ENCODE measurements at places on chromosomes 16 and 17.

DNA sequence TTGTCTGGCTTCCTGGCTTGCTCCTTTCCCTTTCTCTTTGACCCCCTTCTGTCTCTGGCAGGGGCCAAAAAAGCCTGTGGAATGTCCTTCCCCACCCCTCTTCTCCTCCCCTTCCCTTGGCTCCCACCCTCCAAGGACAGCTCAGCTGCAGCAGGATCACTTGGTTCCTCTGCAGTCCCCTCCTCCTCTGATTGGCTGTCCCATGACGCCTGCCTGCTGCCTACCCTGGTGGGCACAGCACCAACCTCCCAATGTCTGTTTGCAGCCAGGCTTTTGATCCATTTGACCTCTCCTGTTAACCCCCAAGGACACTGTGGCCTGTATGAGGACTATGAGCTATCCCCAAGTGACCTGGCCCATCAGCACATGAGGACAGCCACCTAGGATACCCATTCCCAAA lies 14.8 kb upstream of the MTMR4 start:
- no peak for DNase-seq

- no peak for DNase-seq
Measured at GRCh38 chr17:74775409-74776043, 619 bp downstream of the NAT9 start.

GRCh38 chr16:2592786-2593185 lies 55.0 kb downstream of the PDPK1 start:
- DNase-seq, result no peak

DNA sequence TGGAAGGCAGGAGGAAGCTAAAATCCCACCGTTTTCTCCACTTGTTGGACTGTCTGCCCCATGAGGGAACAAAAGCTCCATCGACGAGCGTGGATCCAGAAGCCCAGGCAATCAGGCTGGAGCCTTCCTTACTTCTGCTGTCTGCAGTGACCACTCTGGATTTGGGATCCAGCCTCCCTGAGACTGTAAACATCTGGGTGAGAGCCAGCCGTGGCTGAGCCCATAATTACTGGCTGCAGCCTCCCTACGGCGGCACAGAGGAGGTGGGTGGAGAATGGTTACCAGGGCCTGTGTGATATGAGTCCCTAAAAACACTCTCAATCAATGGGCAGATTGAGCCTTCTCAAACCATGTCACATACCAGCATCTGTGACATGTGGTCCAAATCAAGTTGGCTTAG lies 158.2 kb downstream of the FOXL1 start:
- no peak for DNase-seq

DNA sequence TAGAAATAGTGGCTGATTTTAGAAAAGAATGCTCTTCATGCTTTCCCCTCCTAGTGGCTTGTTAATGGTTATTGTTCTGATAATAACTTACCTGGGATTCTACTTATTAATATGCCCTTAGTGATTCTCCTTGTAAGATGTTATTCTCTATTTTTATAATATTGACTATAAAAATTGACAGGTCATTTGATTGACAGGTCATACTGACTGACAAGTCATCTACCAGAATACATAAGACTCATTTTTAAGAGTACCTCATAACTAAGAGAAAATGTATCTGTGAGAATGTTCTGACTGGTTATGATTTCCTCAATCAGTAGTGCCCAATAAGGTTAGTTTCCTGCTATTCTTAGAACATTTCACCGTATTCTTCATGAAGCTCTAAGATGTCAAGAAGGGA lies 8.6 kb upstream of the COX10 start:
- DNase-seq, result no peak

DNA sequence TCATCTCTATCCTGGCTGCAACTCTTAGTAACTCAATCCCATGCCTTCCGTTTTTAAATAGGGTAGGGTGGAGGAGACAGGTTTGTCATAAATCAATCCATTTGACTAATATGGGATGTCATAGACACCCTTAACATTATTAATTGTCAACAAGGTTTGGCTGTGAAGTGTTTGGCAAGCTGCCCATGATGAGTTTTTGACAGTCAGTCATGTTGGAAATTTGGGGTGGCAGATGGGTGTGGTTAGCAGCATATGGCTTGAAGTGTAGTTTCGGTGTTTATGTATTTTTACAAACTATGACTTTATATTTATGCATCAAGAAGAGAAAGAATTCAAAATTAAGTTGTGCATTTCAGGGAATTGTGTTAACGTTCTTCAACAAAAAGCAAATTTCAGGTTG lies 221.8 kb upstream of the CDH5 start:
- DNase-seq, result no peak

DNA sequence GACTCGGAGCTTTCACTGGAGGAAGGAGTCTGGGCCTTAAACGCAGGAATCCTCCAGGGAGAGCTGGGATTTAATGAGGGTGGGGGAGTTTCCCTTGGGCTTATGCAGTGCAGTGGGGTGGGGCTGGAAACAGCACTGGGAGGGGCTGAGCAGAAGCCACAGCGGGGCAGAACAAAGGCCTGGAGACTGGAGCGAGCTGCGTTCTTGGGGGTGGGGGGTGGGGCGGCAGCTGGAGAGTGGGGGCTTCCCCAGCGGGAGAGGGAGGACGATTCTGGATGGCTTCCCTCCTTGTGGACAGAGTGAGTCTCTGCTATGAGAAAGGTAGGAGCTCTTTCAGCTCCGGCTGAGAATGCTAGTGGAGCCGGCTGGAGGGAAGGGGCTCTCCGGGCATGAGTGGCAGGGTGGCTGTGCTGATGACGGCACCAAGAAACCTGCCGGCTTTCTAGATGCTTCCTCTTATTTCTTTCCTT lies 406.0 kb downstream of the SEC14L1 start:
- no peak for DNase-seq

DNA sequence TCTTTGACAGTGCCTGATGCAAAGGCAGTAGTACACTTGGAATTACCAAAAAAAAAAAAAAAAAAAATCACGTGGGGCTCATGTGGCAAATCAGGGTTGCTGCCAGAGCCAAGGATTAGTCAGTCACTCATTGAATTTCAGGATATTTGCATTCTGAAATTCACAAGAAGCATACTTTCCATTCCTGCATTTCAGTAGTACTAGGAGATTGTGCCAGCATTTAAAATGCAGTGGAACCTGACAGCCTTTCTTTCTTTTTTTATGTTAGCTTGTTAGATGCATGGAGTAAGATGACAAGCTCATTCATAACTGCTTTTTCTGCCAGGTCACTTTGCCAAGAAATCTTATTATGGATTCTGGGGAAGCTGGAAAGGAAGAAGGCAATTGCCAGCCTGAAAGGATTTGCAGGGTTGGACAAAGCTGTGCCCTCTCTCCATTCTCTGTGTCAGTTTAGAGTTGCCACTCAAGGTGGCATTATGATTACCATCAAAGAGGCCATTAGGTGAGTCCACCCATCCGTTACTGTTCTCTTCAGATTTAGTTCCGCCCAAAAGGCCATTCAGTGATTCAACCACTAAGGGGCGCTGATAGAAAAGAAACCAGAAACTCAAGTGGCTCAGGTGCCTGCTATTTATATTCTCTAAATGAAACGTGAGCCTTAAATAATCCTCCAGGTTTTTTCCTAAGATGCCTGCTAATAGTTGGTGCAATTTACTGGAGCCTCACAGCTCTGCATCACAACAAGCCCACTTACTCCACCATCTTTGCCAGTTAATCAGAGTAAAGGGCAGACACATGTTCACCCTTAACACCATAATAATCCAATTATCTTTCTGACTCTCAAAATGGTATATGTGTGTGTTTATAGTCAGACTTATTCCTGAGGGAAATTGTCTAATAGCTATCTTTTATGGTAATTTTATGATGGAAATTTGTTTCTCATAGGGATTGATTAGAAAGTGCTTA lies 59.0 kb downstream of the TANGO6 start:
- no peak for DNase-seq

DNA sequence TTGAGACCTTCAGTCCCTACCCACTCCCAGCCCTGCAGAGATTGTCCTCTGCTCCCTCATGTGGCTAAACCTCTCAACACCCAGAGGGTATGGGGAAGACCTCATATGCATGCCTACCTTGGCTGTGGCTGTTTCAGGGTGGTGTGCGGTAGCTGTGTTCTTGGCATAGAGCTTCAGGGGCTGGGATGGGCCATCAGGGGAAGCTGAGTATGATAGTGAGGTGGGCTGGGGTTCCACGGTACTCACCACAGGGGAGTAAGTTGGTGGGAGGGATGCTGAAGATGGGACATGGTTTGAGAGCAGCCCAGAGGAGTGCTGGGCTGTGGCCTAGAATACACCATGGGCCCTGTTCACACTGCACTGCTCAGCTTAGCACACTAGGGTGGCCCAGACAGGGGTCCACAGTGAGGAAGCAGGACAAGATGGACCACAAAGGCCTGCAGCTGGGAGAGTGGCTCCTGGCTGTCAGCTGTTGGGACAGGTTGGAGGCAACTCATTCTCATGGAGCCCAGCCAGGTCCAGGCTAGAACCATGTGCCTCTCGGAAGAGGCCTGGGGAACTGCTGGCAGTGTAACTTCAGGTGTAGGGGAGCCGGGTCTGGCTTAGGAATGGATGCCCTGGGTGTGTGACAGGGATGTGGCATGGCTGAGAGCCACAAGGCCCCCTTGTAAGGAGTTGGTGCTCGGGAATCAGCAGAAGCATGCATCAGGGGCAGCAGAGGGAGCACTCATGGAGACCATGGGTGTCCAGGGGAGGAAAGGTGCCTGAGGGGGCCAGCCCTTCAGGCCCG lies 3.1 kb downstream of the MFAP4 start:
- DNase-seq, result no peak

DNA sequence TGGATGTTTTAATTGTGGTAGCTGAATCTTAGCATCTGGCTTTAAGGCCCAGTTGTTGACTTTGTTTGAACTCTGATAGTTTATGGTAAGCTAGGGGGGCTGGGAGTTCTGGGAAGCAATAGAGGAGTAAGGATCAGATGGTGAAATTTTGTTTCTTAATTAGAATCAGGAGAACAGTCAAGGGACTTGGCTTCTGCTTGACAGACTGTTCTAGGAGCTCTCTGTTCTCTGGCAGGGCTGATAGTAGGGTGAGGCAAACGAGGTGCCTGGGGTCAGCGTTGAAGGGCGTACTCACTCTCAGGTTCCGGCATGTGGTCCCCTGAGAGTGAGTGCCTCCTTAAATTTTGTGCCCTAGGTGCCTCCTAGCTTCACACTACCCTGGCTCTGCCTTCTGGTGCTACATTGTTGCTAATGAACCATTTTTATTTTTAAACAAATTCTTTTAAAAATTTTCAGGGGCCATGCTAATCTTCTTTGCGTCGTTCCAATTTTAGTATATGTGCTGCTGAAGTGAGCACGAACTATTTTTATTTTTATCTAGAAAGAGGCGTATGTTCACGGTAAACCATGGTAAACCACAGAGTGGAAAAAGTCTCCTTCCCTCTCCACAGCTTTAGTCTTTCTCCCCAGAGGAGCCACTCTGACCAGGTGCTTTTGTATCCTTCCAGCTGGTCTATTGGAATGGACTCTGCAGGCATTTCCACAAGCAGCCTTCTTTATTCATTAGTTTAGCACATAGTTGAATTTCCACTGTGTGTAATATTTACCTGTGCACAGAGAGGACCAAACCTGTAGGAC lies 19.7 kb downstream of the SLC7A6 start:
- DNase-seq, result no peak

DNA sequence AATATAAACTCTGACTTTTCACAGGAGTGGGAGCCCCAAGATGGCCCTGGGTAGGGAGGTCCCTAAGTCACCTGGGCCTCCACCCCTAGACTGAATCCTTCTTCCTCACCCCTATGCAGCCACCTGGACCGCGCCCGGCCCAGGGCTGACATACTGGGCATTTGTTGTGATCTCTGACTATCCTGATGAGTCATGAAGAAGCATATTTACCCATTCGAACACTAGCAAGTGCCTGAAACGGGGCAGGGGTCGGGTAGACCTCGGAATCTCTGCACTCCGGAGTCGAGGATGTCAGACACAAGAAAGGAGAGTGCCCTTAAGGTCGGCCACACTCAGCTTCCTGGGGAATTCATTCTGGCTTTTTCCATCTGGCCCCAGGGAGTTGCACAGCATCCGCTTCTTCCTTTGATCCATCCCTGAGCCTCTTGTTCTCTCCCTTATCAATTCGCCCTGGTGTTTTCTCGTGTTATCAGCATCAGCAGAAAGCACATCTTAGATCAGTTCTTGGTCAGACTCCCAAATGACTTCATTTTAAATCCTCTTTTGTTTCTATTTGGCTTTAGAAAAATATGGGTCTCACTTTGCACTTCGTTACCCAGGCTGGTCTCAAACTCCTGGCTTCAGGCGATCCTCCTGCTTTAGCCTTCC lies 10.4 kb downstream of the METTL22 start:
- no peak for DNase-seq

DNA sequence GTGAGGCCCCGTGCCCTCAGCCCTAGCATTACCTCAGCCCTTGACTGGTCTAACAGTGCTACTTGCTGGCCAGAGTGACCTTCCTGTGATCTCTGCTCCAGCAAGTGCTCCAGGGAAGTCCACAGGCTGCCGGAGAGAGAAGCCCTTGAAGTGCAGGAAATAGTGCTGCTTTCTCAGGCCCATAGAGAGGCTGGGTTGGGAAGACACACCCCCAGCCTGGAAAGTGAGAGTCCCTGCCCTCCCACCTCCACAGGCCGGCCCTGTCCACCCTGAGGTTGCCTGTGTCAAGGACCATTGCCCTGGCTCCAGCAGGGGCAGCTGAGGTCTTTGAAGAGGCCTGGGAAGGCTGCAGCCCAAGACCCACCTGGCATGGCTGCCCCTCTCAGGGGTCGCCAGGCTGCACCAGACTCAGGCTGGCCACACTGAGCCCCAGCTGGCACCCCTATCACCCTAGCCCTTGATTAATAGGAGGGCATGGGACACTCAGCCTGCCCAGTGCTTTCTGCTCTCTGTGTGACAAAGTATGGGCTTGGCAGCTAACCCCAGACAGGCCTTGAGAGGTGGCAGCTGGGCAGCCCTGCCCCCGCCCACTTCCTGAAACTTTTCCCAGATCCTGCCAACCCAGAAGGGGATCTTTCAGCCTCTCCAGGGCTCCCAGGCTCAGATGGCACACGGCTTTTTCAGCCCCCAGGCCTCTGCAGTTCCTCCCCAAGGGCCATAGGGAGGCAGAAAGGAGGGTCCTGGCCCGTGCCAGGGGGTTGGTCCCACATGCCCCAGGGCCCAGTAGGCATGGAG lies 21.7 kb downstream of the ATP6V0D1 start:
- no peak for DNase-seq

GRCh38 chr16:74788108-74788507 lies 13.5 kb upstream of the FA2H start:
- DNase-seq, result no peak

DNA sequence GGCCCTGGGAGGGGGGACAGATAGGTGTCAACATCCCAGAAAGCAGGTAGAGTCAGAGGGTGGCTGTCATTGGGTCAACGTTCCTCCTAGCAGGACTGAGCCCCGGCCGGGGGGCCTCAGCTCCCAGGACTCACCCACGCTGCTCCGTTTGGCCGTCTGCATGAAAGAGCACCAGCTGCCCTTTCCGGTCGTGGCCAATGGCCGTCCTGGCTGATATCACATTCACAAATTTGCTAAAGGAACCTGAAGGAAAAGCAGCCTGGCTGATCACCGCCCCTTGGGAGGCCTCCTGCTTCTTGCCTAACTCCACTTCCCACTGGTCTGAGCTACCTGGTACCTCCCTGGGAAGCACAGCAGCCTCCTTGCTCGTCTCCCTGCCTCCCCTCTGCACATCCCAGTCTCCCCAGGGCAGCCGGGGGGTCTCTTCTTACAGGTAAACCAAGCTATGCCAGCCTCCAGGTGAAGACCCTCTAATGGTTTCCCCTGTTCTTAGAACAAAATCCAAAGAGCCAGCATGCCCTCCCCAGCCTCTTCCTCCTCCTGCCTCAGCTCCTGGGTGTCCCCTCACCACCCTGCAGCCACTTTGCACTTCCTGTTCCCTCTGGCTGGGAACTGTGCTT lies 3.4 kb downstream of the NAGPA start:
- DNase-seq, result no peak
